A549 treated with ZK216348 at 1 μM for 4 hours (cell line): ENCODE measurements at places on chromosomes 4 and X. TPM values are rescaled to one million over a fixed set of nuclear protein-coding genes. Genes with fewer than 3 reads are reported as not detected.

The CXCL3 gene
- total RNA-seq: 4.4 to 8.3 TPM (median 4.5 TPM) in 5 replicates

The CLCN5 gene
- total RNA-seq: 1.8 to 3.0 TPM (median 2.5 TPM) in 5 replicates

The FRMD7 gene
- total RNA-seq: not detected in 5 replicates

The HERC6 gene
- total RNA-seq: 2.6 to 3.9 TPM (median 3.6 TPM) in 5 replicates

The NAP1L3 gene
- total RNA-seq: 0.25 to 0.92 TPM (median 0.33 TPM) in 5 replicates

The CCNG2 gene
- total RNA-seq: 1.9 to 5.5 TPM (median 4.8 TPM) in 5 replicates

The AFM gene
- not detected in 5 replicates for total RNA-seq

The CHRDL1 gene
- not detected in 5 replicates for total RNA-seq

The SLITRK4 gene
- not detected in 5 replicates for total RNA-seq

The CCDC160 gene
- not detected in 5 replicates for total RNA-seq

The RRAGB gene
- 10.0 to 15.6 TPM (median 12.8 TPM) in 5 replicates for total RNA-seq

The USP27X gene
- 3.2 to 4.9 TPM (median 4.6 TPM) in 5 replicates for total RNA-seq

The RNF212 gene
- 1.5 to 2.5 TPM (median 1.7 TPM) in 5 replicates for total RNA-seq

The SYP gene
- total RNA-seq: 2.2 to 3.4 TPM (median 3.1 TPM) in 5 replicates

The RPS6KA3 gene
- 33.5 to 55.1 TPM (median 43.5 TPM) in 5 replicates for total RNA-seq

The SMIM31 gene
- 0.08 TPM in 1 of 5 replicates, not detected in the others for total RNA-seq

The PRR32 gene
- total RNA-seq: not detected in 5 replicates

The SRPK3 gene
- total RNA-seq: 0.04 TPM in 1 of 5 replicates, not detected in the others

The CENPI gene
- 8.2 to 14.1 TPM (median 12.5 TPM) in 5 replicates for total RNA-seq

The KCTD8 gene
- not detected in 5 replicates for total RNA-seq

The NAP1L2 gene
- total RNA-seq: 0.73 to 1.7 TPM (median 1.0 TPM) in 5 replicates

The POLR2B gene
- total RNA-seq: 61.5 to 79.5 TPM (median 65.0 TPM) in 5 replicates

The LDB2 gene
- not detected in 5 replicates for total RNA-seq

The IKBKG gene
- total RNA-seq: 30.5 to 46.4 TPM (median 42.7 TPM) in 5 replicates

The MAGEA8 gene
- not detected in 5 replicates for total RNA-seq

The TNMD gene
- total RNA-seq: not detected in 5 replicates

The GEMIN8 gene
- 6.8 to 11.5 TPM (median 10.3 TPM) in 5 replicates for total RNA-seq

The SMR3B gene
- total RNA-seq: not detected in 5 replicates

The ATOH1 gene
- total RNA-seq: not detected in 5 replicates

The LRRC66 gene
- 0.13 to 0.21 TPM in 2 of 5 replicates, not detected in the others for total RNA-seq

The ATP2B3 gene
- total RNA-seq: 0.05 to 0.21 TPM (median 0.07 TPM) in 4 of 5 replicates, not detected in the other

The ADH4 gene
- not detected in 5 replicates for total RNA-seq

The NALF2 gene
- 3.7 to 6.2 TPM (median 5.4 TPM) in 5 replicates for total RNA-seq
